NCI-H1436 treated with DMSO at 0.1 percent for 48 hours (cell line): ENCODE measurements at places on chromosomes 5 and 9.

GRCh38 chr5:1662559-1663085, 137.0 kb downstream of the MRPL36 start:
- DNase-seq = no peak

DNA sequence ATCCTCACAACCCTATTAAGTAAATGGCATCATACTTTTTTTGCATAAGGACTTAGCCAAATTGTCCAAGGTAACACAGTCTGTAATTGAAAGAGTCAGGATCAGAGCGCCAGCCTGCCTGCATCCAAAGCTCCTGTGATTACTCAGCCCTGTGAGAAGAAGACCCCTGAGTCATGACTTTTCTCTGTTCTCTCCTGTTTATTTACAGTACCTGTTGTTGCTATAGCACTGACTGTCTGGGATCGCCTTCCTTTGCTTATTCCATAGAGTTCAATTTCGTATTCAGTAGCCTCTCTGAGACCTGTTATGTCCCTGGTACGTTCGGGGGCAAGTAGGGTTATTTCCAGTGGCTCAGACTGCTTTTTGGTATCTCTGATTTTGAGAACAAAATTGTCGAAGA, 71.8 kb downstream of the TNC start:
- DNase-seq = no peak

- no peak for DNase-seq
Observed at GRCh38 chr9:93636667-93637066, 60.3 kb downstream of the PHF2 start.

DNA sequence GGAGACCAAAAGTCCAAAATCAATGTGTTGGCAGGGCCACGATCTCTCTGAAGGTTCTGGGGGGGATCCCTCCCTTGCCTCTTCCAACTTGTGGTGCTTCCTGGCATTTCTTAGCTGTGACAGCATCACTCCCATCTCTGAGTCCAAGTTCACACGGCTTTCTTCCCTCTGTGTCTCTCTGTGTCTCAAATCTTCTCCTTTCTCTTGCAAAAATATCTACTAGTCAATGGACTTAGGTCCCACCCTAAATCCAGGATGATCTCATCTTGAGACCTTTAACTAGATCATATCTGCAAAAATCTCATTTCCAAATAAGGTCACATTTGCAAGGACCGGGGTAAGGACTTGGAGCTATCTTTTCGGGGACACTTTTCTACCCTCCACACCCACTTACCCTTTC, 186.1 kb downstream of the HSD17B3 start:
- DNase-seq = no peak

- DNase-seq = no peak
Observed at GRCh38 chr5:130885691-130886090, 279.4 kb downstream of the HINT1 start.

DNA sequence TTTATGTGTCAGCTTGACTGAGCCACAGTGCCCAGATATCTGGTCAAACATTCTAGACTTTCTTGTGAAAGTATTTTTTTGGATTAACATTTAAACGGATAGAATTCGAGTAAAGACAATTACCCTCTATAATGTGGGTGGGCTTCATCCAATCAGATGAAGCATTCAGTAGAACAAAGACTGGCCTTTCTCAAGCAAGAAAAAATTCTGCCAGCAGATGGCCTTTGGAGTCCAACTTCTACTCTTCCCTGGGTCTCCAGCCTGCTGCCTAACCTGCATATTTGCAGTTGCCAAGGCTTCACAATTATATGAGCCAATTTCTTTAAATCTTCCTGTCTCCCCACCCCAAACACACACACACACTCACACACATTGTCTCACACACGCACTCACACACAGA, 86.4 kb downstream of the MED10 start:
- DNase-seq = peak; percentile 6

DNA sequence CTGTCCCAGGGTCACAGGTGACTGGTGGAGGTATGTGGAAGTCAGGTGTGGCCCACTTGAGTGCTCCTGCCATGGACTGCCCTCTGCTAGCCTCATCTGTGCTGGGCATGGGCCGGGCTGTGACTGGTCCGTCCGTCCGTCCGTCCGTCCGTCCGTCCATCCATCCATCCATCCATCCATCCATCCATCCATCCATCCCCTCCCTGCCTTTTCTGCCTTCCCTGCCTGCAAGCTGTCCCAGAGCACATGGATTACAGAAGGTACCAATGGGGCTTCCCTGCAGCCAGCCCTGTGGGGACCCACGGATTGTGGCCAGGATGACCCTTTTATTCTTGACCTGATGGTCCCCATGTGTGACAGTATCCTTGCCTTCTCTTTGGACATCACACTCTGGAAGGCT, 92.5 kb downstream of the MACROH2A1 start:
- no peak for DNase-seq

DNA sequence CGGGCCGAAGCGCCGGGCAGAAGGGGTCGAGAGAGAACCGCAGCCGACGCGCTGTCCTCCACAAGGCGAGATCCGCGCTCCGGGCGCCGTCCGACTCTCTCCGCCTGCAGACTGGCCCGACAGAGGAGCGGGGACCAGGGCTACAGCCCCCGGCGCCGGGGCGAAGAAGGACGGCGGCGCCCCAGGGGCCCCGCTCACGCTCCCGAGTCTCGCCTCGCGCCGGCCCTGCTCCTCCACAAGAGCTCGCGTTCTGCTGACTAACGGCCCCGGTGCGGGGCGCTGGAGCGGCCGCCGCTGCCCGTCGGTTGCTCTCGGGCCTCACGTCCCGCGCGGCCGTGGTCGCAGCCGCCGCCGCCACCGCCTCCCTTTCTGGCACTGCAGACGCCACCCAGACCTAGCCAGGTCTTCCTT, 338 bp downstream of the ABHD17B start:
- DNase-seq = no peak

GRCh38 chr9:2741441-2742158, 24.3 kb downstream of the KCNV2 start:
- DNase-seq = no peak

DNA sequence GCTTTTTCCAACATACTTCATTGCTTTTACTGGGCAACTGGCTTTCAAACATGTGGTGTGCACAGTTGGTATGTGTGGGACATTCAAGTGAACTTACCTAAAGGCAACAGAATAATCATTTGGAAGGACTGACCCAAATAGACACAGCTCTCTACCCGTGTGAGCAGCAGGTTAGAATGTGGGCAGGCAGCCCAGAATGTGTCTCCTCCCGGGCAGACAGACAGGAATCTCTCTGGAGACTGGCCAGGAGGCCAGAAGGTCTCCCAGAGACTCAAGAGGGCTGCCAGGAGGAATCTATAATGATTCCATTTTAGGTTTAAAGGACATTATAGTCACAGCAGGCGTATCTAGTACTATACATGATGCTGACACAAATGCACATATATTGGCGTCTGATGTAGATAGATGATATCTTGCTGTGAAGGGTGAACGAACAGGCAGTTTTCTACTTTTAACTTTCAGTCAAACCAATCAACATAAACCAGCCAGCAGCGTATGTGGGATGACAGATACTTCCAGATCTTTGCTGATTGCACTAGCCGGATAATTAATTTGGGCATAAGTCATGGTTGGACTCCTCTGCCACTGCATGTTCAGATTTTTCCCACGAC, 297.4 kb upstream of the ZNF608 start:
- DNase-seq = no peak

GRCh38 chr5:34047143-34047542, 4.1 kb upstream of the C1QTNF3 start:
- no peak for DNase-seq

DNA sequence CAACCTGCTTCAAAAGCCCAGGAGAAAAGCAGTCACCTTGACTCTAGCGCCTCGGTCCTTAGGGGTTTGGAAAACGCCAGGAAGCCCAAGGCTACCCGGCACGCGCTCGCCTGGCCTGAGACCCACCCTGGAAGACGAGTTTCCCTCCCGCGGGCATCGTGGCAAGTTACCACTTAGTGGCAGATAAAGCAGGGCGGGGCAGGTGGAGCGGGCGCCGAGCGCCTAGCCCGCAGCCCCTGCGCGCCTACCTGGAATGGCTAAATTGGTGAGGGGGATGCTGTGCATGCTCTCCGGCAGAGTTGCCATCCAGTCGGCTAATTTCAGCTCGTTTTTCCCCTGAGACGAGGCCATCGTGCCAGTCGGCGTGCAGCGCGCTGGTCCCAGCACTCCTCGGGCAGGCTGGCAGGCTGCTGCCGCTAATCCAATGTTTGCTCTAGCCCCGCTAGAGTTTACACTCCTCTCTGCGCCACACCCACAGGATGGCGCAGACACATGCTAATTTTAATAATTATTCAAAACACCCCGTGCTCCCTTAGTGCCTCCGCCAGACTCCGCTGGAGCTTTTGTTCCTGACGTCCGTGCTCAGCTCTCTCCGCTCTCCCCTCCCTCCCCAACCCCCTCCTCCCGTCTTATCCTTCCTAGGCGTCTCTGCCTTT, at the start of gene PLCXD3:
PLCXD3 (minus strand) TSS at position 426 of the 656 bp plus-strand sequence; CDS start at position 351, 75 bp downstream.
- DNase-seq = peak; percentile 31
